NCI-H524 treated with DMSO at 0.1 percent for 48 hours (cell line): ENCODE measurements at places on chromosomes 6 and 20.

- no peak for DNase-seq
Observed at GRCh38 chr20:9590189-9590588, 75.8 kb downstream of the LAMP5 start.

DNA sequence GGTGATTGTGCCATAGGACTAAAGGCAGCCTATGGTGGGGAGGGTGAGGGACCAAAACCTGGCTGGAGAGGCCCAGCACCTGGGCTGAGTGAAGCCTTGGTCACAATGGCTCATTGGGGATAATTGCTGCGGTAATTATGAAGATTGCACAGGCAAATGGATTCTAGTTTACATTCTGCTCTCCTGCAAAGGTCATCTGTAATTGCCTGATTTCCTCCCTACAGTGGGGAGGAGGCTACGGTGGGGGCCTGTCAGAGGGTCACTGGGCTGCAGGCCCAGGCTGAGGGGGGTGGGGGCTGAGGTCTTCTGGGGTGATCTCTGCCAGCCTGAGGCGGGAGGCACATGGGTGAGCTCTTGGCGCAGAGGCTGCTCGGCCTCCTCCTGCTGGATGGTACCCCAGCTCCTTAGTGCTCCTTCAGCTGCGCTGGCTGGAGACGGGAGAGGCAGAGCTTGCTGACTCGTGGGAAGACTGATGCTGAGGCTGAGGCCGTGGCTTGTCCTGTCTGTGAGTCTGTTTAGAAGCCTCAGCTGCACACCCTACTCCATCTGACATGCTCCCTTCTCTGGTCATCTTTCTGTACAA, 30.3 kb downstream of the PACSIN1 start:
- DNase-seq, result no peak

GRCh38 chr6:109322825-109323224, 59.4 kb downstream of the CD164 start:
- no peak for DNase-seq

GRCh38 chr6:68159433-68159832, 475.6 kb upstream of the ADGRB3 start:
- DNase-seq, result no peak

GRCh38 chr6:29629571-29629970, 3.4 kb downstream of the GABBR1 start:
- DNase-seq, result no peak

DNA sequence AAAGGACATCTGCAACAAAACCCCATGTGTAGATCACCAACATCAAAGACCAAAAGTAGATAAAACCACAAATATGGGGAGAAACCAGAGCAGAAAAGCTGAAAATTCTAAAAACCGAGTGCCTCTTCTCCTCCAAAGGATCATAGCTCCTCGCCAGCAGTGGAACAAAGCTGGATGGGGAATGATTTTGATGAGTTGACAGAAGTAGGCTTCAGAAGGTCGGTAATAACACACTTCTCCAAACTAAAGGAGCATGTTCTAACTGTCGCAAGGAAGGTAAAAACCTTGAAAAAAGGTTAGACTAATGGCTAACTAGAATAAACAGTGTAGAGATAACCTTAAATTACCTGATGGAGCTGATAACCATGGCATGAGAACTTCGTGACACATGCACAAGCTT, 109.9 kb upstream of the SYNCRIP start:
- DNase-seq, result no peak

GRCh38 chr6:41706876-41707564, 28.4 kb downstream of the TFEB start:
- DNase-seq, result no peak

GRCh38 chr20:61684583-61685235, 381.0 kb downstream of the TAF4 start:
- no peak for DNase-seq

DNA sequence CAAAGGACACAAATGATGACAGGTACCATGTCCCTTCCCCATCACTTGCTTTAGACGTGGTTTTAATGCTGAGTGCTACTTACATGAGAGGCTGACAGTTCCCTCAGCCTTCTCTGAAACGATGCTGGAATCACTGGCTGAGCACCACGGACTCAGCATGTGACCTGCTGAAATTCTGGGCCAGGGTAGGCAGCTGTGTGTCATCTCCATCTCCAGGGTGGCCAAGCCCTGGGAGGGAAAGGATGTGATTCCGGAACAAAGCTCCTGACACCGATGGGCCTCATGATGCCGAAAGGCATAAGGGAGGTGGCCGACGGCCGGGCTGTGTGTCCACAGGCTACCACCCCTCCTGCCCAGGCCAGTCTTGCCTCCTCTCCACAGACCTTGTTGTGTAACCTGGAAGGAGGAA, 184.3 kb upstream of the CST7 start:
- no peak for DNase-seq

GRCh38 chr6:150641398-150642139, 41.9 kb downstream of the PLEKHG1 start:
- DNase-seq, result no peak

- no peak for DNase-seq
Observed at GRCh38 chr6:115945812-115946211, 114.9 kb downstream of the FRK start.

- no peak for DNase-seq
Observed at GRCh38 chr6:33088258-33088930, 12.6 kb downstream of the HLA-DPB1 start.

DNA sequence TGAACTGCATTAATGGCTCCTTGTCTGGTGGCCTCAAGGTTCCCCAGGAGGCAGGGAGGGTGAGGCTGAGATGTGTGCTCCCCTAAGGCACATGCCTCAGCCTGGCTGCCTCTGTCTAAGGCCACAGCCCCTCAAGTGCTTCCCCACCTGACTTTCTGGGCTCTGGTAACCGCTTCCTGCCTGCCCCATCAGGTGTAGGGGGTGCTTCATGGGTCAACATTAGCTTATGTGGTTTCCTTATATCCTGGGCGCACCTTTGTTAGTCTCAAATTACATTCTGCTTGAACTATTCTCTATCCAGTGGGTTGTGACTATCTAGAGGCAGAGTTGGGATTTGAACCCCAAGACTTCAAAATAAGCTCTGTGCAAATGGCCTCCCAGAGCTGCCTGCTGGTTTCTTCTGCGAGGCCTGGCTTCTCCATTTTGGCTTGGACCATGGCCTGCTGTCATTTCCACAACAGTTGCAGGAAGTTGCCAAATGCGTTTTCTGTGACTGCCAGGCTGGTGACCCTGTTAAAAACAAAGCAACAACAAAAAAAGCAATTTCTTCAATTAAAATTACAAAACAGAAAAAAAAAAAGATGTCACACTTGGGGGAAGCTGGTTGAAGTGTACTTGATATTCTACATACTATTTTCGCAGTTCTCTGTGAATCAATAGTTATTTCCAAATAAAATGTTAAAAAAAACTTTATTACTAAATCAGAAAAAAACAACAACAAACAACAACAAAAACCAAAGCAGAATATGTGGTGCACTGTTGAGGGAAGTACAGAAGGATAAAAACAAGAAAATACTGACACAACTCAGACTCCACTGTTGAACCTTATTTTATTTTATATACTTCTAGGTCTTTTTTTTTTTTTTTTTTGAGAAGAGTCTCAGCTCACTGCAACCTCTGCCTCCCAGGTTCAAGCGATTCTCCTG, 20.0 kb upstream of the ZNFX1 start:
- DNase-seq, result no peak

DNA sequence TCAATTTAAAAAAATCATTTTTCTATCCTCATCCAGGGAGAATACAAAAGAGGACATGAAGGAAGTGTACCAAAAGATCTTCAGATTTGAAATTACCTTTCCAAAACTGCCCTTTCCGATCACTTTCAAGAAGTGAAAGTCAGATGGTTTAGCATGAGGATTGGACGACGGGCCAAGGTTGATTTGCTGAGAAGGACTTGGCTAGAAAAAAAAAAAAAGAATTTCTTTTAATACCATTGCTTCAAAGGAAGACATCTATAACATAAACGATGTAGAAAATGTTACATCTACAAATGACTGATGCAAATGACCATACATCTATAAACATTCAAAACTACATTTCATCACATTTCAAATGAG, 120.9 kb upstream of the SLC2A12 start:
- no peak for DNase-seq

DNA sequence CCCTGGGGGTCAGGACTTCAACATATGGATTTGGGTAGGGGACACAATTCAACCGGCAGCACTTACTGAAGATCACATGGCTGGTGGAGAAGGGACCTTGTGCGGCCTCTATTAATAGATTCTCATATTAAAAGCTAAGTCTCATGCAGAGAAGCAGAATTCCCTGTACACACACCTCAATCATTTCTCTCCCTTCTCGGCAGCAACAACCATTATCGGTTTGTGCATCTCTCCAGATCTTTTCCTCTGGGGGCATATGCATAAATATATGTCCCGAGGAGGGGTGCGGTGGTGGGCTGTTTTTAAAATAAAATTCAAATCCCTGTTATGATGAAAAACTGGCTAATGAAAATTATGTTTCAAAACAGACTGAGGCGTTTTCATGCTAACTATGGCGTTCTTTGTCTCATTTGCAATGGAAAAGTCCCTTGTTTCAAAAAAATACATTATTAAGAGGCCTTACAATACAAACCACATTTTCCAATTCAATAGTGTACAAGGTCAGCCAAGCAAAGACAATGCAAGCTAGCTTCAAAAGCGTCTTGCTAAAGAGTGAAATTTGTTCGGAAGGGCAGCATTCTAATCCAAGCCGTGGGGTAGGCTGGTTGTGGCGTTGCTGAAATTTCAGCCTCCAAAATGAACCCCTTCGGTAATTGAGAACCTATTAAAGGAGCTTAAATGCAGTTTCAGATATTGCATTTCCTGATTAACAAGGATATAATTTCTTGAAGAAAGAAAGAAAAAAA, 17.3 kb downstream of the APCDD1L start:
- DNase-seq, result no peak

- no peak for DNase-seq
Observed at GRCh38 chr6:41892921-41893564, 2.1 kb downstream of the USP49 start.

- no peak for DNase-seq
Observed at GRCh38 chr20:37922016-37922415, 19.1 kb downstream of the VSTM2L start.

DNA sequence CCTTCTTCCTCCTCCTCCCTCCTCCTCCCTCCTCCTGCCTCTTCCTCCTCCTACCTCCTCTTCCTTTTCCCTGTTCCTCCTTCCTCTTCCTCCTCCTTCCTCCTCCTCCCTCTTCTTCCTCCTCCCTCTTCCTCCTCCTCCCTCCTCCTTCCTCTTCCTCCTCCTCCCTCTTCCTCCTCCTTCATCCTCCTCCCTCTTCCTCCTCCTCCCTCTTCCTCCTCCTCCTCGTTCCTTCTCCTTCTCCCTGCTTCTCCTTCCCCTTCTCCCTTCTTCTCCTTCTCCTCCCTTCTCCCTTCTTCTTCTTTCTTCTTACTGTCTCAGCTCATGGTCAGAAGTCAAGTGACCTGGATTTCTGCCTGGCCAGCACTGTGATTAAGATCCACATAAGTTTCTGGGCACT, 7.7 kb downstream of the MAS1 start:
- DNase-seq, result no peak

GRCh38 chr20:63821811-63822210, 9.3 kb downstream of the ZBTB46 start:
- DNase-seq, result no peak

DNA sequence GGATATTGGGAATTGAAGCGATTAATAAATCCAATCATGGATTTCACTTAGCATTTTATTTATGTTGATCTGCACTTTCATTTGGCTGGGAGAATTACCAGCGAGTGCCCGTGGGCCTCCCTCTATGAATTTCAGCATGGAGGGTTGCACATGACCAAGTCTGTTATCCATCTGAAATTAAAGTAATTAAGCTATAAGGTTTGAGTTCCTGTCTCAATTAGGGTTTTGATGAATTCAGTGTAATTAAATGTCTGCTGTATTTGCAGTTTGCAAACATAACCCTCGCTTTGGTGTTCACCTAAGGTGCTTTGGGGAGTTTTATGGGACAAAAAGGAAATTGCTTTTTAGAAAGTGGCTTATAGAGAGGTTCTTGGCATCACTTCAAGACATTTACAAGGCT, 169.8 kb upstream of the RIN2 start:
- no peak for DNase-seq

GRCh38 chr6:162306616-162307015, 420.9 kb downstream of the PRKN start:
- DNase-seq, result no peak

- no peak for DNase-seq
Observed at GRCh38 chr6:167493976-167494697, 169.3 kb downstream of the TTLL2 start.

DNA sequence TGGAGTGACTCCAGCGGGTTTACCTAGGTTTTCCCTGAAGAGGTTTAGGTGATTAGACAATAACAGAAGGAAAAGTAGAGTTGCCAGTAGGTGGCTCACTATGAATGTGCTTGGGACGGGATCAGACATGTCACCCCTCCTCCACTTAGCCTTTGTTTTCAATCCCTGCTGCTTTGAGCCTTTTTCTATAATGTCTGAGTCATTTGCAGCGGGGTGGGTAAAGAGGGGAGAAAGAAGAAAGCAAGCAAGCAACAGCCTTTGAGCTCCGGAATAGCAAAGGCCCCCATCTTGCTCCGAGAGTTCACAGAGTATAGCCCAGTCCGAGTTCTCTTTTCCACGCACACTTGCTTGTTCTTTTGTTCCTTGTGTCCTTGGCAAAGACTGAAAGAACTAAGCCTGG, 129.1 kb downstream of the PACRG start:
- DNase-seq, result peak; percentile 69

GRCh38 chr6:22706651-22707050, 137.3 kb downstream of the HDGFL1 start:
- no peak for DNase-seq

DNA sequence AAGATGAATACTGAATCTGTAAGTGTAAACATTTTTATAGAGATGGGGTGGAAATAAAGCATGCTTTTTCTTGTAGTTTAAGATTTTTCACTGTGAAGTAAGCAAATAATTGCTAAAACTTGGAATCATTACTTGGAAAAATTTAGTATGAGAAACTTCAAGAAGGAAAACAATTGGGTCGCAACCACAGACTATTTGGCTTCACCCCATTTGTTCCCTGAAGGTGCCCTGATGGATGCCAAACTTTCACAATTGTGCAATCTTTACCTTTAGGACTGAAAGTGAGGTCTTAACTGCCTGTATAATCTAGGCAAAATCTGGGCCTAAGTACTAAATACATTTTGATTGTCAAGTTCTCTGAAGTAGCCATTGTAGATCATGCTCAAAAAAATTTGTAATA, 330.1 kb downstream of the HDGFL1 start:
- no peak for DNase-seq
